ENCODE measurements at places on chromosomes 7 and 10.

DNA sequence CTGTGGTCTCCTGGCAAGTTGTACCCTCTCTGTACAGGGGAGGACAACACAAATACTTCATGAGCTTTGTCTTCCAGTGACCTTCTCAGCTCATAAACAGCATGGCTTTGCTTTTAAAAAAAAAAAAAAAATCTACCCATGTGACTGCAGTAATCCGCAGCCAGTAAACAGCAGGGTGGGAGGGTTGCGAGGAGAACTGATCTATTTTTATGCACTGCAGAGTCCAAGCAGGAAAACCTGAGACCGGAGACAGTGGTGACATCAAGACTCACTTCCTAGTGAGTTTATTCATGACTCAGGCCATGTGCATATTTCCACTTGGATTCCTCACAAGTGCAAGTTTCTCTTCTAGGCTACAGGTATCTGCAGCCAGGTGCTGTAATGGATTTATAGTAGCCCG is 127.9 kb downstream of the NRF1 start:
- DNase-seq = no peak

GRCh38 chr7:6117533-6117932 is 86.4 kb downstream of the ANKRD61 start:
- no peak for DNase-seq

DNA sequence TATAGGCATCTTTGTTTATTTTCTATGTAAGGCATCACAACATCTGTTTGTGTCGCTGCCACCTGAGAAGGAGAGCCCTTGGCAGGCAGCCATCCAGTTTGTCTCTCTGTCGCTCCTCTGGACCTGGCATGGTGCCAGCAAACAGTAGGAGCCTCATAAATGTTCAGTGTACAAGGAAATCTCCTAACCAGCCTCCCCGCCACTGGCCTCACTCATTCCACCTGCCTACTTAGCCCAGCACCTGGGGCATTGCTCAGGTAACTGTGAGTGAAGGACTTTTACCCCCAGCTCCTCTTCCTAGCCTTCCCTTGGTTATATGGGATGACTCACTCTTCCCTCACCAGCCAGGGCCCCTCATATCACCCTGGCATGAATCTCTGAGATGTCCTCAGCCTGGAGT is 61.7 kb upstream of the NPTX2 start:
- DNase-seq = no peak

DNA sequence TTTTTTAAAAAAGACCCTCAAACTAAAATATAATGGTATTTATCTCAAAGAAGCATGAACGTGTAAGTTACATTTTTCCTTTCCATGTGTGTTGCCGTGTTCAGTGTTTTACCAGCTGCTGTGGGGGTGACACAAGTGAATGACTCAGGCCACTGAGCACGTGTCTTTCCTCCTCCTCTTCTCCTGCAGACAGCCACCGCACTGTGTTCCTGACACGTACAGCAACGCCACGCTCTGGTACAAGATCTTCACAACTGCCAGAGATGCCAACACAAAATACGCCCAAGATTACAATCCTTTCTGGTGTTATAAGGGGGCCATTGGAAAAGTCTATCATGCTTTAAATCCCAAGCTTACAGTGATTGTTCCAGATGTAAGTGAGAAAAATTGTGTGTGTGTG is 29.7 kb downstream of the TMEM248 start:
- no peak for DNase-seq

GRCh38 chr10:12727832-12728215 is 273.7 kb downstream of the CCDC3 start:
- no peak for DNase-seq

DNA sequence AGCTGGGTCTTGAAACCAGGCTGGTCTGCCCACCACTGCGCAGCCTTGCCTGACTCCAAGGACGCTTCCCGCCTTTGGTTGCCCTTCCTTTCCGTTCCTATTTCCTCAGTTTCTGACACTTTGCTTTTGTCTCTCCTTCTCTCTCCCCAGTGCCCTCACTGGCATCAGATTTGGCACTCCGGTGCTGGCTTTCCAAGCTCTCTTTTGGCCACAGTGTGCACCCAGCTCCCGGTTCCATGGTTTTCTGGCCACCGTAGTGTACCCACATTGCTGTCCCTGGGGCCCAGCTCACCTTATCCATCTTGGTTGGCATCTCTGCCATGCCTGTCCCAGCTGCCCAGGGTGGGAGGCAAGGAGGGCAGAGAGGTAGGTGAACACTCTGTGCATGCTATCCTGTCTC is 142.2 kb downstream of the PLXNA4 start:
- no peak for DNase-seq
